ENCODE measurements at places on chromosomes 2 and 18.

DNA sequence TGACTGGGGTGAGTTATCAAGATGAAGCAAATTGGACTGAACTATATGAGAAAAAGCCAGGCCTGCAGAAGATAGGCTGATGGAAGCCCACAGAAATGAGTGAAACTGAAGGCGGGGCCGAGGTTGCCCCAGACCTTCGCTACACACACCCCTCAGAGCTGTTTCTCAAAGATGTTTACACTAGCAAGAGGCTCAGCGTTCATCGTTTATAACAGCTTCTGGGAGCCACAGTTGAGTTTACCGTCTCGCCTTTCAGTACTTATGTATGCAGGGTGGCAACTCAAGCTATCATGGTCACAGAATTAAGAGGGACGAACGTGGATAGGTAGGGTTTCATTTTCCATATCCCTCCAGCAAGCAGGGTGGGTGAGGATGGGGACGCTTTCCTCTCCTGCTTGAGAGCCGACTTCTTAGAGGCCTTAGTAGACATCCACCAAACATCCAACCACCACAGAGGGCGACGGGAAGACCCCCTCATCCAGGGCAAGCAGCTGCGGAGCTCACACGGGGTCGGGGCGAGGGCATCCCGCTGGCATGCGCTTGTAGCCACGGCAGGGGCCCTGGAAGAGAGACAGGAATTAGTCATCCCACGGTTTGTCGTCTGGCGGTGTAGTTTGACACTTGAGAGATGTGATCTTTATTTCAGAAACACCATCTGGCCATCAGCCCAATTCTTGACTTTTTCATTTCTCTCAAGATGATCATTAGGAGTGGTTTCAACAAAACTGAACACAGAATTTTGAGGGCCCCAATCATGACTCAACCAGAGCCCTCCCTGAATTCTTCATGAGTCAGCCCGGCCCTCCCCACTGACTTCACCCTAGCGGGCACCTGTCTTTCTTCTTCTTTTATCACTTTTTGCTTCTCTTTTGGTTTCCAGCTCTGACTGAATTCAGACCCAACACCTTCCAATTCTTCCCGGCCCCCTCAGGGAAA is 109.1 kb upstream of the CTDP1 start:
- no peak for DNase-seq

DNA sequence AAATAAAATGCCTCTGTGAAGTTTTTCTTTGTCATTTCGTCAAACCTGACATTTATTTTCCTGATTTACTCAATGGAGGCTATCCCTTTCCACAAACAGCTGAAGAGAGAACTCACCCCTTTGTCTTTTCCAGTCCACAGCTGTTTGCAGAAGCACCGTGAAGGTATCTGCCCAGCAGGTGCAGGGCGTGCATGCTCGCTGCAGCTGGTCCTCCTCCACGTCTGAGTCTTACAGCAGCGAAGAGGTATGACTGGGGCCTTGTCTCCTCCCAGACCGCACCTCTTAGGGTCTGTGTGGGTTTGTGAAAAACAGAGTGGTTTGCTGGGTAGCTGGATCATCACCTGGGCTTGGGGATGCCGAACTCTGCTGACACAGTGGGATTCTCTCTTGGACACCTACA is 9.7 kb downstream of the SPP2 start:
- DNase-seq, result no peak

- DNase-seq, result peak; percentile 75
Measured at GRCh38 chr2:44952143-44952805, 10.8 kb downstream of the SIX3 start.

- DNase-seq, result no peak
Measured at GRCh38 chr2:97718051-97718882, 4.9 kb downstream of the ZAP70 start.

- no peak for DNase-seq
Measured at GRCh38 chr2:59920961-59921360, 632.5 kb downstream of the BCL11A start.

- DNase-seq, result no peak
Measured at GRCh38 chr2:44116319-44116718, 52.4 kb upstream of the PPM1B start.

- no peak for DNase-seq
Measured at GRCh38 chr2:200454927-200455801, 54.7 kb downstream of the KCTD18 start.

DNA sequence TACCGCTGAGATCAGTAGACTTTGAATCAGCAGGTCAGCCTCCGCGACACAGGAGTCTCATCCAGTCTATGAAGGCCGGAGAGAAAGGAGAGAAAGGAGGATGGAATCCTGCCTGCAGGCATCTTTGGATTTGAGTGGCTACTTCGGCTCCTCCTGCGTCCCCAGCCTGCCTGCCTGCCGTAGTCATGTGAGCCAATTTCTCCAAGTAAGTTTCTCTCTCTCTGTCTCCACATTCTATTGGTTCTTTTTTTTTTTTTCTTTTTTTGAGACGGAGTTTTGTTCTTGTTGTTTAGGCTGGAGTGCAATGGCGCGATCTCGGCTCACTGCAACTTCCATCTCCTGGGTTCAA is 16.7 kb downstream of the PDCD1 start:
- no peak for DNase-seq

GRCh38 chr2:230419181-230419580 is 3.2 kb downstream of the SP100 start:
- no peak for DNase-seq

DNA sequence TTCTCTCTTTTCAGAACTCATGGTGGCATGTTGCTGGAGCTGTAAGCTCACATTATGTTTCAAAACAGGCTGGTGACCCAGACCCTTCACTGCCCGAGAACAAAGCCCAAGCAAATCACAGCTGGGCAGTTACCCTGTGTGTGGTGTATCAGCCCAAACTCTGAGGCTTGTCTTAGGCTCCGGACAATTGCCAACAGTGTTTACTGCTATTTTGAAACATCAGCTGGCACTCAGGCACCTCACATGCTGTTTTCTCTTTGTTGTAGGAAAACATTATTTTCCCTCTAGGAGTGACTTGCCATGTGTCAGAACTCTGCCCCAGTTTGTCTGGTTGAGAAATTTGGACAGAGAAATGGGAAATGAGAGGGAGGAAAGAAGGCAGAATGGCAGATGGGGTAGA is 237.6 kb upstream of the APCDD1 start:
- no peak for DNase-seq

DNA sequence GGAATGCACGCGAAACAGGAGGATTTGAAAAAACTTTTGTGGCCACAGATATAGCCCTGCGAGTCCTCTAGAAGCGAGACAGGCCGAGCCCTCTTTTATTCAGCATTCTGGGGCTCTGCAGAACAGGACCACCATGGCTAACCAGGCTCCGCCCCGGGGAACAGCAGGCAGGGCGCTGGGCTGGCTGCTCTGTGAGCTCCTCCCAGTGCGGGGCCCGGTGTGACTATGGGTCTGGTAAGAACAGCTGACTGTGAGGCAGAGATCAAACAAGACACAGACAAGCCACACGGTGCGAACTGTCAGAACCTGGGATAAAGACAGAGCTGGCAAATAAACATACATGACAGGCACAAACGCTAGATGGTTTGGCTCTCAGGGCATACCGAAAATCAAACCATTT is 15.5 kb downstream of the PXDN start:
- DNase-seq, result peak; percentile 27

- DNase-seq, result no peak
Measured at GRCh38 chr2:196239622-196240587, 68.5 kb upstream of the STK17B start.
